ENCODE measurements at places on chromosomes 2 and 18.

GRCh38 chr18:63907664-63908063 is at the start of gene SERPINB10:
SERPINB10 (plus strand) TSS chr18:63907958; CDS start chr18:63915511, 7,553 bp downstream.
- DNase-seq = no peak

- DNase-seq = peak; percentile 12
These were observed 19.5 kb downstream of the G6PC2 start for GRCh38 chr2:168920504-168921157.

- DNase-seq = no peak
These were observed 133.1 kb downstream of the NCKAP5 start for GRCh38 chr2:133434959-133435668.

DNA sequence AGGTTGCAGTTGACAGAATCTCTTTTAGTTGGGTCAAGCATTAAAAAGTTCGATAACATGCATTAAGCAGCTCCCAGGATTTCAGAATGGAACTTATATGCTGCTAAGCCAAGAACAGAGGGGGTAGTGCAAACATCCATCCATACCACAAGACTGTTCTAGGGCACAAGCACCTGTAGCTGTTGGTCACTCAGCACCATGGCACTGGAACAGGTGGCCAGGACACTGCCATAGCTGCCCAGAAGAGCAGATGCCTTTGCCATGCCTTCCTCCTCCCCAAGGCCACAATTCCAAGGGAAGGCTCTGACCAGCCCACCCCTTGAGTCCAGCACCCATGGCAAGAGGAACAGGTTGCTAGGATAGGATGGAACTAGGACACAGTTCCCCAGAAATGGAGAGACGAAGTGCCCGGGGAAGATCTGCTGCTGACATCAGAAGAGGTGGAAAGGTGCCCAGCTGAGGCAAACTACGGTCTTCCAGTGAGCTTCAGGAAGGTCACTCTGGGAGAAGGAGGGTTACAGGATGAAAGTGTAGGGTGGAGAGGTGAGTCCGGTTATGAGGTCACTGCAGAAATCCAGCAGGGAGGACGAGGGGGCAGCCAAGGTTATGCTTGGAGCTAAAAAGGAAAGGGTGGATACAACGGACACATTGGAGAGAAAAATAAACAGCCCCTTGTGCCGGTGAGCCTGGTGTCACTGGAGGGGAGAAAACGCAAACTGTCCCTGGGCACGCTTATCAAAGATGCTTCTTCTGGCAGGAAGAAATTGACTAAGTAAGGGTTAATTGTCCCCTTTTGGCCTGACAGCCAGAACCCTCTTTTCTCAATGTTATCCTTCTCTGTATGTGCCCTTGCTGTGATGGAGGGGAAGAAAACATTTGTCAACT is 41.9 kb downstream of the C1QL2 start:
- no peak for DNase-seq

GRCh38 chr2:155060896-155061295 is 362.4 kb downstream of the KCNJ3 start:
- DNase-seq = no peak

GRCh38 chr18:56173542-56174220 is 464.7 kb downstream of the TXNL1 start:
- no peak for DNase-seq

DNA sequence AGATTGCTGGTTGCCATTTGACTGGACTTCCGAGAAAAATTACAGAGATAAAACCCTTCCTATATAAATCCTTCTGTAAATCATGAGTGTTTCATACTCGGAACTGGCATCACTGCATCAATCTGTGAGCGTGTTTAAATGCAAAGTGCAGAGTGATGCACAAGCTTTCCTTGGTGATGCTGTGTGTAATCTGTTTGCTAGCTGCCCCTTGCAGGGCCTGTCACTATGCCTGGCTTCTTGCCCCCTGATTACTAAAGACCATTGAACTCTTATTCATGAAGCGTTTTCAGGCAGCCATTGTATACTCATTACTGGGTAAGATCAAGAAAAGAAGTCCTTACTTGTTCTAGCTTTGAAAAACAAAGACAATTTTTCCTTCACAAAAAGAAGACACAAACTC is 266.9 kb upstream of the FANCL start:
- no peak for DNase-seq

DNA sequence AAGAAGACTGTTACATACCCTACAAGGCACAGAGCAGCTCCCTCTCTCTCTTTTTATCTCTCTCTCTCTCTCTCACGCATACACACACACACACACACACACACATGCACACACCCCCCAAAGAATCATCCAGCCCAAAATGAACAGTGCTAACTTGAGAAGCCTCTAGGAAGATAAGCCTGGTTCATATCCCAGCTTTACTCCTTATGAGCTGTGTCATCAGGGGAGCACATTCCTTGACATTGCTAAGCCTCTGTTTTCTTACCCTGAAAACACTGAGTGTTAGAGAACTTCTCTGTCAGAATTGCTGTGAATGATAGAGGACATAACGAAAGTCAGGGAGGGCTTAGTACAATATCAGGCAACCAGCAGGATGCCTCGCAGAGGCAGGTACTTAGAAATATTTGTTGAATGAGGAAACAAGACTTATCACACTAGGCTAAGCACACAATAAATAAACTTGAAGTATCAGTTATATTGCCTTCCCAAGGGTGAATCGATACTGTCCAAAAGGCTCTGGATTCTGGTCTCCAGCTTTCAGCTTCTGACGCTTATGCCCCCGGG is 725.6 kb upstream of the ID2 start:
- DNase-seq = no peak

GRCh38 chr2:133937669-133938068 is 316.2 kb upstream of the MGAT5 start:
- DNase-seq = no peak

Data from right kidney (tissue), 9 donors.